ENCODE measurements at places on chromosomes 16 and 17.
A peak's percentile ranks its signal among the peaks of the same experiment; 100 is the strongest.

GRCh38 chr16:11310997-11311561 lies 29.9 kb upstream of the PRM1 start:
- DNase-seq, result no peak

DNA sequence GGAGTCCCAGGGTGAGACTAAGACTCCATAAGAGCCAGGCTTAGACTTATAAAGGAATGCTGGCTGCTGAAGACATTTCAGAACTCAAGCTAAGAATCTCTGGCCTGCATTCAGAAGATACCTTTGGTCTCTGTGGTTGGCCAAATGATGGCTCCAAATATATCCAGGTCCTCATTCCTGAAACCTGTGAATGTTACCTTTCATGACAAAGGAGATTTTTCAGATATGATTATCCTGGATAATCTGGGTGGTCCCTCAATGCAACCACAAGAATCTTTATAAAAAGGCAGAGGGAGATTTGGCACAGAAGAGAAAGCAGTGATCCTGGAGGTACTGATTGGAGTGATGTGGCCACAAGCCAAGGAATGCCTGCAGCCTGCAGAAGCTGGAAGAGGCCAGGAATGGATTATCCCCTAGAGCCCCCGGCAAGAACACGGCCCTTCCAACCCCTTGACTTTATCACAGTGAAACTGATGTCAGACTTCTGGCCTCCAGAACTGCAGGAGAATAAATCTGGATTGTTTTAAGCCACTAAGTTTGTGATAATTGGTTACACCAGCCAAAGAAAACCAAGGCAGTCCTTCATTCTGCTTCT lies 253.3 kb downstream of the SLC39A11 start:
- DNase-seq, result no peak

- peak; percentile 92 for DNase-seq
Measured at GRCh38 chr16:83952940-83953795, at the start of gene OSGIN1. OSGIN1 (plus strand) TSS chr16:83953240; CDS start chr16:83957672, 4,432 bp downstream.

DNA sequence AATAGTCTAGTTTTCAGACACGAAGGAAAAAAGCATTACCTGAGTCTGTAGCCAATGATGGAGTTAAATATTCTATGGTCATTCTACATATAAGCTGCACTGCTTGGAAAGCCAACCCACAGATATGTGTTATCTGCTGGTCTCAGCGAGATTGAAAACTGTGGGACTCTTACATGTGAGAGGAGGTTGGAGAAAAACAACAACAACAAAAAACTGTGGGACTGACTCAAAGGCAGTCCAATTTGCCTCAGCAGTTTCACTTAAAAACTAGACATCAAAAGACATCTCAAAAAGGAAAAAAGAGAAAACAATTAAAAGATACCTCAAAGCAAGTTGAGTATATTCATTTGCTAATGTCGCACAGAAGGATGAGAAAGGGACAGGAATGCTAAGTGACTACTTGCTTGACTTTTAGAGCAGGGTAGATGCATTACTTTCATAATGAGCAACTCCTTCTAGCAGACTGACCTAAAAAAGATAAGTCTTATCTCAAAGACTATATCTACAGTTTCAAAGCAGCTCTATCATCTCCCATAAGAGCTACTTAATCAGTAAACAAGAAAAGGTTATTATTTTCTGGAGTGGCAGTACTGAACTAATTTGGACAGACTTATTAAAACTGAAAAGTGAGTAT lies 35.5 kb upstream of the ITGA2B start:
- DNase-seq, result no peak

DNA sequence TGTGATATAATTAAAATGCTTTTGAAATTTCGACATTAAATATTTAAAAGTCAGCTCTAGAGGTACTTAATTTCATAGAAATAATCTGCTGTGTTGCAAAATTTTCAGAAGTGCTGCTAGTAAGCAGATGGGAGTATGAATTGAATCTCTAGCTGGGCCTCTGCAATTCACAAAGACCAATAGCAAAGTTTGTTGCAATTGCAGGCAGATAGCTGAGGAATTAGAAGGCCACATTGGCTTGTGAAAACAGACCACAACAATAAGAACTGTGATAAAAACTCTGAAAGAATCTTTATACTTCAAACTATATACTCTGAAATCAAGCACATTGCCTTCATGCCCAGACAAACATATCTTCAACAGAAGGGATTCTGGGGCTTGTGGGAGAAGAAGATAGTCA lies 636.3 kb upstream of the SOX9 start:
- no peak for DNase-seq

DNA sequence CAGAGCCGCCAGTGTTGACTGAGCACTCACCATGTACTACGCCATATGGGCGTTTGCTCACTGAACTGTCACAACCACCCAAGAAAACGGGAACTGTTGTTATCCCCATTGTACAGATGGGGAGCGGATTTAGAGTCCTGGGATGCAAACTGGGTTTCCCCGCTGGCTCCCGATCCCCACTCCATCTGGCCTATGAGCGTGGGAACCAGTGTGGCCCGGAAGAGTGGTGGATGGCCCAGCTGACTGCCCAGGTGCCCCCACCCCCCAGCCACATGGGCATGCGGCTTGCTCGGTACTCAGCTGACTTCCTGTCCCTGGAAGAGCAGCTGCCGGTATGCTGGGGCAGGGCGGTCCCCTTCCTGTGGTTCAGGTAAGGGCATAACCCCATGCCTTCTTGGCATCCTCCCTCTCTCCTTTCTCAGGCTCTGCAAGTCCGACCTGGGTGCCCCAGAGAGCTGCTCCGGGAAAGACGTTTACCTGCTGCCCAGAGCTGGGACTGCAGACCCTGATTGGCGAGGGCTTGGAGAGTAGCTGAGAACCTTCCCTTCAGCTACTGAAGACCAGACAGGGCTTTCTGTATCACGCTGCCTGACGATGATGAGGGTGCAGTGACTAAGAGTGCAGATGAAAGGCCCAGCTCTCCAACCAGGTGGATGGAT lies 16.2 kb downstream of the SOCS3 start:
- DNase-seq, result no peak

- DNase-seq, result no peak
Measured at GRCh38 chr17:71511266-71511995, 609.4 kb upstream of the SOX9 start.

DNA sequence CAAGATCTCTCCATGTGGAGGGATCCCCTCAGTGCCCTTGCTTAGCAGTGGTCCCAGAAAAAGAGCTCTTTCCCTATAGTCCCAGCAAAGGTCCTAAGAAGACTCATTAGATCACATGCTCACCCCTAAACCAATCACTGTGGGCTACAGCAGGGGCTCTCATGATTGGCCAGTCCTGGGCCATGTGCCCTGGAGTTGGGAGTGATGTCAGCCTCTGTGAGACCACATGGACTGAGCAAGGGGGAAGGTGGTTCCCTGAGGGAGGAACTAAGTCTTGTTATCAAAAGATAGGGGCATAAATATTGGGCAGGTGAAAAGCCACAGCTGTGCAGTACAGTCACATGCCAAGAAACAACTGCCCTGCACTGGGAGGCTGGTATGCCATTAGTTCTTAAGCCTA lies 51.3 kb downstream of the SCNN1B start:
- no peak for DNase-seq

GRCh38 chr16:709566-710499 lies 4.2 kb upstream of the FBXL16 start:
- DNase-seq, result peak; percentile 84

DNA sequence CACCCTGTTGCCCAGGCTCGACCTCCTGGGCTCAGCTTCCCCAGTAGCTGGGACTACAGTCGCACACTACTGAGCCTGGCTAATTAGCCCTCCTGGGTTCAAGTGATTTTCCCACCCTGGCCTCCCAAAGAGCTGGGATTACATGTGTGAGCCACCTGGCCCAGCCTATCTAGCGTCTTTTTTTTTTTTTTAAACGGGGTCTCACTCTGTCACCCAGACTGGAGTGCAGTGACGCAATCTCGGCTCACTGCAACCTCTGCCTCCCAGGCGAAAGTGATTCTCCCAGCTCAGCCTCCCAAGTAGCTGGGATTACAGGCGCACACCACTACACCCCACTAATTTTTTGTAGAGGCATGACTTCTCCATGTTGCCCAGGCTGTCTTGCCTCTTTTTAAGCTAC lies 33.3 kb downstream of the GLG1 start:
- no peak for DNase-seq

- no peak for DNase-seq
Measured at GRCh38 chr16:24520983-24521382, 18.4 kb upstream of the RBBP6 start.

GRCh38 chr17:76142585-76143041 lies 1.6 kb upstream of the FOXJ1 start:
- DNase-seq, result no peak

DNA sequence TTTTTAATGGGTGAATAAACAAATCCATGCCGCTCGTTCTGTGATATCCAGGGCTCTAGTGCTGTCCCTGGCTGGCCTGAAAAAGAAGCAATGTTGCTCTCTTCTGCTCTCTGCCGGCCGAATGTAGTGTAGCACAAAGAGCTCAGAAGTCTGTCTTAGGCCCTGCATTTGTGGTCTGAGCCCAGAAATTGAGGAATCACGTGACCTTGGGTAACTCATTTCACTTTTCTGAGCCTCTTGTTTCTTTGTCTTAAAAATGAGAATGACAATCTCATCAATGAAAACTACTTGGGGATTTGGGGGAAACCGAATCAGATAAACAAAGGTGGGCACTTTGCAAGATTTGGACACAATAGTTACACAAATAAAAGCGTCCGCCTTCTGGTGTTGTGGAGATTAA lies 381.6 kb upstream of the ASIC2 start:
- peak; percentile 35 for DNase-seq

DNA sequence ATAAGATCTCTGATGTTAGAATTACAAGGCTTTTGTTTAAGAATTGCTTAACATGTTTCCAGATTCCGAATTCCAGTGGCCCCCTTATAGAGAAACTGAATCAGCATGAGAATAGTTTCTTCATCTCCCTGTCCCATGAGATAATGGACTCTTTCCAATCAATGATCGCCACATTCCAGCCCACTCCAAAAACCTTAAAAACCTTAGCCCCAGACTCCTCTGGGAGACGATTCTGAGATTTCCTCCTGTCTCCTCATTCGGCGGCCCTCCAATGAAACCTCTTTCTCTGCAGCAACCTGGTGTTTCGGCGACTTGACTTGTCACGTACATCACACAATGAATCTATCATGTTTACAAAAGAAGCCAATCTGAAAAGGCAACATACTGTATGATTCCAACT lies 197.1 kb upstream of the PSMD7 start:
- DNase-seq, result no peak

GRCh38 chr16:72805486-72805885 lies 242.4 kb downstream of the ZFHX3 start:
- DNase-seq, result no peak

DNA sequence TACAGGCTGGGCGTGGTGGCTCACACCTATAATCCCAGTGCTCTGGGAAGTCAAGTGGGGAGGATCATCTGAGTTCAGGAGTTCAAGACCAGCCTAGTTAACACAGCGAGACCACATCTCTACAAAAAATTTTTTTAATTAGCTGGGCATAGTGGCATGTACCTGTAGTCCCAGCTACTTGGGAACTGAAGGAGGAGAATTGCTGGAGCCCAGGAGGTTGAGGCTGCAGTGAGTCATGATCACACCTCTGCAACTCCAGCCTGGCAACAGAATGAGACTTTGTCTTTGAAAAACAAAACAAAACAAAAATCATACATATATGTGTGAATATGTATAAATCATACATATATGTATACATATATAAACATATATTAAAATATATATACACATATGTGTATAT lies 54.1 kb upstream of the MARCHF10 start:
- no peak for DNase-seq

GRCh38 chr16:55835581-55835980 lies 2.7 kb upstream of the CES1 start:
- DNase-seq, result no peak

GRCh38 chr17:27559506-27560481 lies 71.2 kb upstream of the LGALS9 start:
- DNase-seq, result no peak

DNA sequence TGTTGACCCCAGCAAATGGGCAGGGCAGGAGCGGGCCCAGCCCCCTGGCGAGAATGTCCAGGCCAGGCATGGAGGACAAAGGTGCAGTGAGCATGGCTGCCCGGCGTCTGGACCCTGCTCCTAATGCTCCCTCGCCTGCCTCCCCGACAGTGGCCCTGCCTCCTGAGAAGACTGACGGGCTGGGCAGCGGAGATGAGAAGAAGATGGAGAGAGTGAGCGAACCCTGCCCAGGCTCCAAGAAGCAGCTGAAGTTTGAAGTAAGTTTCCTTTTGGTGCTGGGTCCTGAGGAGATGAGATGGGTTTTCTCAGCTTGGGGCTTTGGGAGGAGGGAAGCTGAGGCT lies 59.7 kb downstream of the SNX20 start:
- no peak for DNase-seq

- no peak for DNase-seq
Measured at GRCh38 chr17:58052945-58053715, 30.1 kb upstream of the DYNLL2 start.

- DNase-seq, result no peak
Measured at GRCh38 chr17:44601539-44601938, 44.3 kb downstream of the FZD2 start.

DNA sequence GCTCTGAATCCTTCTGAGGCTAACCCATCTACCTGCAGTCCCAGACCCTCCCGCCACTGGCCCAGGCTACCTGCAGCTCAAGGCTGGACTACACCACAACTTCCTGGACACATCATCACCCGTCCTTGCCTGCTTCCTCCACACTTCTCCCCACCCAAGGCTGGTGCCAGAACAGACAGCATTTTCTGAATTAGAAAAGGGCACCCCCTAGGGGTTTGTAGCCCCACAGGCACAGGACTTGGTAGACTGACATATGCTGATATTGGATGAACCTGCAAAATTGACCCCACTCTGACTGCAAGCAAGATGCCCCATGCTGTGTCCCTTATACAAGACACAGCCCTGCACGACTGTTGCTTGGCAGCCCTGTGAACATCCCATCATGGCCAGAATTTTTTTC lies 271.5 kb upstream of the C16orf82 start:
- no peak for DNase-seq

DNA sequence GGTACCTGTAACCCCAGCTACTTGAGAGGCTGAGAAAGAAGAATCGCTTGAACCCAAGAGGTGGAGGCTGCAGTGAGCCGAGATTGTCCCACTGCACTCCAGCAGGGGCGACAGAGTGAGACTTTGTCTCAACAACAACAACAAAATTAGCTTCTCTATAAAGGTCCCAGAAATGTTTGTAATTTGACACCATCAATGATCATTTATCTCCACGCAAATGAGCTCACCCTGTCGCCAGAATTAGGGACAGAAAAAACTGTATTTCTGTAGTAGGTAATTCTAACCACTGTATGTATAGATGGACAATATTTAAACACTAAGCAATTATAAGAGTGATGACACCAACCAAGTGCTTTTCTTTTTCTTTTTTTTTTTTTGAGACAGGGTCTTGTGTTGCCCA lies 10.7 kb downstream of the C17orf78 start:
- DNase-seq, result no peak

All from HFFc6 (cell line).